ENCODE measurements at places on chromosomes 5 and 9.

DNA sequence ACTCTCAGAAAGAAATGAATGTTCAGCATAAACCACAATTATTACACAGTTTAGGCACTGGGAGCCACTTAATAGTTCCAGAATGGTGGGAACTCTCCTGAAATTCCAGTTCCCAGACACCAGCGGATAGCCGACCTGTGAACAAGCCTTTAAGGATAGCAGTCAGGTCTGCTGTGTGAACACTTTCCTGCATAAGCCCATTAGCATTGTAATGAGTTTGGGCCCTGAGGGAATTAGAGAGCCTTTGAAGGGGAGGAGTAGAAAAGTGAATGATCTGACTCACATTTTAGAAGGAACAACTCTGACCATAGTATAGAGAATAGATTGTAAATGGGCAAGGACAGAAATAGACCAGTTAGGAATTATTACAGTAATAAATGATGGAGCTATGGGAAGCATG lies 189.1 kb downstream of the ADGRV1 start:
- no peak overlapping the region for H3K4me3 ChIP-seq
- no peaks in the 10 kb centered on the region for H3K36me3 ChIP-seq
- H3K4me1 ChIP-seq, result peaks cover 18% of the 10 kb centered on the region
- DNase-seq, result no peak
- H3K27ac ChIP-seq, result no peak overlapping the region
- H3K27me3 ChIP-seq, result no peaks in the 10 kb centered on the region

- H3K27me3 ChIP-seq, result no peaks in the 10 kb centered on the region
- H3K4me3 ChIP-seq, result no peak overlapping the region
- no peaks in the 10 kb centered on the region for H3K4me1 ChIP-seq
- no peaks in the 10 kb centered on the region for H3K36me3 ChIP-seq
These were observed 99.4 kb upstream of the CTNND2 start for GRCh38 chr5:12003680-12004079.

DNA sequence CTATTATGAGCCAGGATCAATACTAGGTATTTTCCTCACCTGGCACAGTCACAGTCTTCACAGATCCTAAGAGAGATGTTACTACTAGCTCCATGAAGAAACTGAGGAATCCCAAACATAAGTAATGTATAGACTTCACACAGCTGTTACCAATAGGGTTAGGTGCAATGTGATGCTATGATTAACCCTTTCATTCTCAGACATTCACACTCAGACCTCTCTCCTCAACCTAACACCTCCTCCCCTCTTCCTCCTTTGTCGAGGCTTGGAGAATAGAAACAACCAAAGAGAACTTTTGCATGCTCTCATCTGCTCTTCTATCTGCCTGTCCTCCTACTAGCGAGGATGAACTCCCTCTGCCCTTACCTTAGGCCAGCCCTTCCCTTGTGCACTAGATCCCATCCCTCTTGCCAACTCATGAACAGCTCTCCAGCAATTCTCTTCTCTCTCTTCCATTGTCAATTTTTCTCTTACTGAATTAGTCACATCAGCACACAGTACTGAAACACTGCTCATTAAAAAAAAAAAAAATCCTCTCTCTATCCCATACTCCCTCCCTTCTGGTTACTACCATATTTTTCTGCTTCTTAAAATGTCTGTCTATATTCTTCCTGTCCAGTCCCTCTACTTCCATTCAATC lies 47.7 kb downstream of the MAPKAP1 start:
- DNase-seq, result no peak
- no peak overlapping the region for H3K4me3 ChIP-seq
- no peaks in the 10 kb centered on the region for H3K36me3 ChIP-seq
- H3K27me3 ChIP-seq, result no peaks in the 10 kb centered on the region
- peaks cover 12% of the 10 kb centered on the region for H3K4me1 ChIP-seq

- H3K4me1 ChIP-seq, result no peaks in the 10 kb centered on the region
- H3K27ac ChIP-seq, result no peak overlapping the region
- no peaks in the 10 kb centered on the region for H3K36me3 ChIP-seq
These were observed 433.5 kb downstream of the KIAA0825 start for GRCh38 chr5:94184870-94185269.

DNA sequence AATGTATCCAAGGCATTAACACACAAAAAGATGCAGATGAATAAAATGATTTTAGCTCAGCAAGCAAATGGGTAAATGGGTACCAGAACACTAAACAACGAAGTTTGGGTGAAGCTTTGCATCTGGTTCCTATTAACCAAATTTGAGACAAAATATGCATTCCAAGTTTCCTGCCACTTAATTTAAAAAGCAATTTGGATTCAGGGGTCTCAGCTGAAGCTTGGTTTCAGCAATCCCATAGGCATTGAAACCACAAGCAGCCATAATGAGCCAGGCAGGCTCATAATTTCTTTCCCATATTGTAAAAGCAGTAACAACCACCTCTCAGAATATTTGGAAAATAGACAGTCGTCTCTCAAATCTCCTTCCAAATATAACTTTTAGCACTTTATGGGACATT lies 138.9 kb downstream of the NXNL2 start:
- no peaks in the 10 kb centered on the region for H3K36me3 ChIP-seq
- no peak overlapping the region for H3K27ac ChIP-seq
- H3K27me3 ChIP-seq, result no peaks in the 10 kb centered on the region
- H3K4me1 ChIP-seq, result no peaks in the 10 kb centered on the region
- DNase-seq, result no peak

DNA sequence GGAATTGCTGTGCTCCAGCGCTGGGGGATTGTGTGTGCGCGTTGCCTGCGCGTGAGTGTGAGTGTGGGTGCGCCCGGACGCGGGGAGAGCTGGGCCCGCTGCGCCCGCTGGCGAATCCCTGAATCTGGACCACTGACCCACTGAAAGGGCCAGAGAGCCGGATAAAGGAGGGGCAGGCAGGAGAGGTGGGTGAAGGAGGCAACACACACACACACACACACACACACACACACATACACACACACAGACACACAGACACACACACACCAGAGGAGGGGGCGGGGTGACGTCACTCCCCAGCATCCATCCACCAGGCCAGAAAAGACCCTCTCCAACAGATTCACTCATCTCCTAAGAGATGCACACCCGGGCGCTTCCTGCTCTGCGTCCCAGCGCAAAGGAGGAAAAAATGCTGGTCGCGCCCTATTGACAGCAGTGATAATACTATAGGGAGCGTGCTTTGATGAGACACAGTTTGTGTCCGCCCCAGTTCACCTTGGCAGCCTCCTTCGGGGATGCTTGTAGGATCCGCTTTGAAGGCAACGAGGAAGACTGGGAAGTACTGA lies 1059.1 kb upstream of the DMAC1 start:
- peaks cover 37% of the 10 kb centered on the region for H3K27me3 ChIP-seq
- H3K4me1 ChIP-seq, result no peaks in the 10 kb centered on the region
- H3K4me3 ChIP-seq, result peak overlapping the region; percentile 67
- no peak for DNase-seq
- no peak overlapping the region for H3K27ac ChIP-seq

DNA sequence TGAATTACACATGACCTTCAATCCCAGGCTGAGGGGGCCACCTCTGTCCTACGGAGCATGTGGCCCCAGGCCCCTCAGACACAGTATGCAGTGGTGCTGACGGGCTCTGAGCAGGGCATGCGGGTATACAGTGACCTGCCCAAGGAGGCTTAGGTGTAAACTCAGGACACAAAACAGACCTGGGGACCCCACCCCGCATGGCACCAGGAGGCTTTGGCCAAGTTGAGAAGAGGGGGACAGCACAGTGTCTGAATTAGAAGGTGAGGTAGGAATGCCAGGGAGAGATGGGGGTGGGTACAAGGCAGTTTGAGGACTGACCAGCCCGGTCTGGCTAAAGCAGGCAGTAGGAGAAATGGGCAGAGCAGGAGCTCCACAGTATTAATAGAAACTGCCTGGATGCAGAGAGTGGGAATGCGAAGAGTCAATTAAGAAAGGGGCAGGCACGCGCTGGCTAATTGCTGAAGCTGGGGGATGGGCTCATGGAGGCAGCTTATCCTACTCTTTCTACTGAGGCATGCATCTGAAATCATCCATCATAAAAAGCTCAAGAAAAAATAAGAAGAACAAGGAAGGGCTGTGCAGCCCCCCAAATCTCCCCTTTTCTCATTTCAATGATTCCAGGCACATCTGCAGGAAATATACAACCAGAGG lies 109.0 kb downstream of the GABBR2 start:
- H3K4me3 ChIP-seq, result no peak overlapping the region
- H3K27ac ChIP-seq, result no peak overlapping the region
- H3K27me3 ChIP-seq, result peaks cover 50% of the 10 kb centered on the region
- no peaks in the 10 kb centered on the region for H3K4me1 ChIP-seq

DNA sequence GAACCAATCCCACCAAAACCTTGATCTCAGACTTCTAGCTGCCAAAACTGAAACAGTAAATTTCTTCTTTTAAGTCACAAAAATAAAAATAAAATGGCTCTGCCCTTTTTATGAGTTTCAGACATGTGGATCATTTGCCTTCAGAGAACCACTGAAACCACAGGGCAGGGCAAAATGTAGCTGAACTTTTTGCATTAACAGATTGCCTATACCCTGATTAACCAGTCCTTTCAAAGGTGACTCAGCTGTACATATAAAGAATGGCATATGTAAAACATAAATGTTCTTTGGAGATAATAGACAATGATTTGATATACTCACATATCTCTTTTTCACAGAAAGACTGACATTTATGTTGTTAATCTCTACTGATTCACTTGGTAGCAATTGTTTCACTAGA lies 187.1 kb upstream of the GRIN3A start:
- H3K4me3 ChIP-seq, result no peak overlapping the region
- H3K4me1 ChIP-seq, result no peaks in the 10 kb centered on the region
- H3K36me3 ChIP-seq, result no peaks in the 10 kb centered on the region
- no peak overlapping the region for H3K27ac ChIP-seq
- no peaks in the 10 kb centered on the region for H3K27me3 ChIP-seq

- DNase-seq, result no peak
- H3K4me1 ChIP-seq, result no peaks in the 10 kb centered on the region
- no peak overlapping the region for H3K27ac ChIP-seq
- H3K36me3 ChIP-seq, result no peaks in the 10 kb centered on the region
These were observed 20.9 kb upstream of the COMMD10 start for GRCh38 chr5:116063950-116064349.

- peak; percentile 17 for DNase-seq
- H3K36me3 ChIP-seq, result no peaks in the 10 kb centered on the region
- no peak overlapping the region for H3K27ac ChIP-seq
- H3K27me3 ChIP-seq, result no peaks in the 10 kb centered on the region
- no peak overlapping the region for H3K4me3 ChIP-seq
- H3K4me1 ChIP-seq, result no peaks in the 10 kb centered on the region
These were observed 175.8 kb upstream of the CHD1 start for GRCh38 chr5:99104538-99105132.

- no peaks in the 10 kb centered on the region for H3K36me3 ChIP-seq
- no peaks in the 10 kb centered on the region for H3K27me3 ChIP-seq
- no peak for DNase-seq
- H3K4me3 ChIP-seq, result no peak overlapping the region
These were observed 109.7 kb upstream of the IER5L start for GRCh38 chr9:129287619-129288305.

DNA sequence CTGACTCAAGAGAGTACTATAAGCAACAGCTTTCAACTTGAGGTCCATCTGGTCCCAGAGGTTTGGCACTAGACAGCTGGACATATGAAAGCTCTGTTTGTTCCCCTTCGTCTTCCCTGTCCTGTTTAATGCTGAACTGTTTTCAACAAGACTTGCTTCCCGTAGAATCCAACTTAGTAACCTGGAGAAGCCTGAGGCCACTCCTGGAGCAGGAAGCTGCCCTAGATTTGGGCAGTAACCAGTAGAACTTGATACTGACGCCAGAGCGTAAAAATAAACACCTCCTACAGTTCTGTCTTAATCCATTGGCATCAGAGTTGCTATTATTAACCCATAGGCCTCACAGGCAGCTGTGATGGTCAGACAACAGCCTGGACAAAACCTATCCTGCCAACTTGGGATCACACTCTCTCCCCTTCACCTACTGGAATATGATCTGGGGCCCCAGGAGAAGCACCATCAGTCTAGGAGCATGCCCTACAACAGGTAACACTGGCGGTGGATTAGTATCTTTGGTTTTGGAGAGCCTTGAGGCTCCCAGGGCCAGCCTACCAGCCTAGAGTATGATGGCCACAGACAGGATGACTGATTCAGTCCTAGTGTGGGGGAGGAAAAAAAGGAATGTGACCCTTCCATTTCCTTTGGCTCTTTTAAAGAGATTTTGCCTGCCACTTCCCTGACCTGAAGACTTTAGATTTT lies 29.2 kb downstream of the RUSC2 start:
- peak overlapping the region; percentile 16 for H3K4me3 ChIP-seq
- no peaks in the 10 kb centered on the region for H3K27me3 ChIP-seq
- peak overlapping the region; percentile 86 for H3K27ac ChIP-seq
- no peaks in the 10 kb centered on the region for H3K36me3 ChIP-seq

DNA sequence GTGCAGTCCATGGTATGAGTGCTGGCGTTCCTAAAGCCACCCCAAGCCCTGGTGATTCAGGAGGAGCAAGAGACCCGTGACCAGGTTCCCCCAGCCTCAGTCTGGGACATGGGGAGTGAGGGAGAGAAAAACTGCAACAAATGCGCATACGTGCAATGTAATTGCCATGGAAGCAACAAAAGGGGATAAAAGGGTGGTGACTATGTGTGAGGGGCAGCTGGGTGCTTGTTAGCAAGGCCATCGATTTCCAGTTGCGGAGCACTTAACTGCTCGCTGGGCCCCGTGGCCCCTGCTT lies 709 bp upstream of the SH3PXD2B start:
- H3K36me3 ChIP-seq, result peaks cover 20% of the 10 kb centered on the region
- peaks cover 31% of the 10 kb centered on the region for H3K4me1 ChIP-seq
- DNase-seq, result no peak
- peak overlapping the region; percentile 89 for H3K4me3 ChIP-seq
- peaks cover 17% of the 10 kb centered on the region for H3K27me3 ChIP-seq
- H3K27ac ChIP-seq, result peak overlapping the region; percentile 85

DNA sequence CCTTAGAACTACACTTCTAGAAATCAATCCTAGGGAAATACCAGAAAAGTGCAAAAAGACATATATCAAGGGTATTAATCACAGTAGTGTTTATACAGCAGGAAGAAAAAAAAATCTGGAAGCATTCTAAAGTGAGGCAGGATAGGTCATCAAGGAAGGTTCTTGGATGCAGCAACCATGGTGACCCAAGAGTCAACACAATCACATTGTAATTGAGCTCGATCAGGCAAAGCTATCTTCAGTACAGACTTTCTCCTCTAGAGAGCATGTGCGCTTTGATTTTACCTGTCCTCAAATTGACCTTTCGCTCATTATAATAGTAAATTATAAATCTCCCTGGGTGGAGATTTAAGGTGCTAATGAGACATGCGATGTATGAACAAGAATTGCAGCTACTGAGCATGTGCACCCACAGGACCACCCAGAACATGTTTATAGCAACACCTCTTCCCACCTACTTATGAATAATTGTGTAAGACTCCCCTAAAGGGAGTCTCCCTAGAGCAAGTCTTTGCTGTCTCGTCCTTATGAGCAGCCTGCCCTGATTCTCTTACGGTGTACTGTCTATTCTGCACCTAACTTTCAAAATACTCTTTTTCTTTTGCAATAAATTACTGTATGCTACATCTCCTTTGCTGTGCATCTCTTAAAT lies 297.7 kb downstream of the ATPSCKMT start:
- H3K4me3 ChIP-seq, result no peak overlapping the region
- no peak overlapping the region for H3K27ac ChIP-seq
- H3K4me1 ChIP-seq, result peaks cover 6% of the 10 kb centered on the region

GRCh38 chr5:88060194-88060593 lies 208.5 kb downstream of the TMEM161B start:
- no peaks in the 10 kb centered on the region for H3K36me3 ChIP-seq
- H3K27ac ChIP-seq, result no peak overlapping the region
- H3K4me3 ChIP-seq, result no peak overlapping the region
- no peaks in the 10 kb centered on the region for H3K27me3 ChIP-seq

- DNase-seq, result no peak
- H3K27me3 ChIP-seq, result no peaks in the 10 kb centered on the region
- no peaks in the 10 kb centered on the region for H3K36me3 ChIP-seq
- H3K27ac ChIP-seq, result no peak overlapping the region
These were observed 763 bp downstream of the FGD3 start for GRCh38 chr9:92948038-92948534.

Data from Calu3 (cell line).